ENCODE measurements at places on chromosomes 1 and 21.
A peak's percentile ranks its signal among the peaks of the same experiment; 100 is the strongest.

GRCh38 chr1:18039102-18039501 is 68.5 kb upstream of the IGSF21 start:
- no peak for DNase-seq

- no peak for DNase-seq
Measured at GRCh38 chr1:206439205-206439604, 31.1 kb upstream of the IKBKE start.

DNA sequence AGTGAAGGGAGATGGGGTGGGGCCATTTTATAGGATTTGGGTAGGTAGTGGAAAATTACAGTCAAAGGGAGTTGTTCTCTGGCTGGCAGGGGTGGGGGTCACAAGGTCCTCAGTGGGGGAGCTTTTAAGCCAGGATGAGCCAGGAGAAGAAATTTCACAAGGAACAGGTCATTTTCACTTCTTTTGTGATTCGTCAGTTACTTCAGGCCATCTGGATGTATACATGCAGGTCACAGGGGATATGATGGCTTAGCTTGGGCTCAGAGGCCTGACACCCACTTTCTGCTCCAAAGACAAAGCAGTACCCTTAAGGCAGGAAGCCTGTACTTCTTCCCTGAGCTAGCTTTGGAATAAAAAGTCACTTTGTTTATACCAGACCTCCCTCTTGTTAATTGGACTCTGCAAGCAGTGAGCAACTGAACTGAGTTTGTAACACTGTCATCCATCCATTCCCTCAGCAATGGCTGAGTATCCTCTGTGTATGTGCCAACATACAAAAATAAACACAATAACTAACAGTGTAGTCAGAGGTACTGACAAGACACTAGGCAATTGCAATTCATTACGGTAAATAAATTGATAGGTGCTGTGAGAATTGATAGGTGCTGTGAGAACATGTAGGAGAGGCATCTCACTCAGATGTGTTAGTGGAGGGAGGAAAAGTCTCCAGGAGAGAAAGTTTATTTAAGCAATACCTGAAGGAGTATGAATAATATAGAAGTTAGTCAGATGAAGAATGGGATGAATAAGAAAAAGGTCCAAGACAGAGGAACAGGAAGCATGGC is 14.7 kb upstream of the RGS2 start:
- no peak for DNase-seq

- peak; percentile 38 for DNase-seq
Measured at GRCh38 chr1:7491109-7491817, 279.8 kb upstream of the VAMP3 start.

DNA sequence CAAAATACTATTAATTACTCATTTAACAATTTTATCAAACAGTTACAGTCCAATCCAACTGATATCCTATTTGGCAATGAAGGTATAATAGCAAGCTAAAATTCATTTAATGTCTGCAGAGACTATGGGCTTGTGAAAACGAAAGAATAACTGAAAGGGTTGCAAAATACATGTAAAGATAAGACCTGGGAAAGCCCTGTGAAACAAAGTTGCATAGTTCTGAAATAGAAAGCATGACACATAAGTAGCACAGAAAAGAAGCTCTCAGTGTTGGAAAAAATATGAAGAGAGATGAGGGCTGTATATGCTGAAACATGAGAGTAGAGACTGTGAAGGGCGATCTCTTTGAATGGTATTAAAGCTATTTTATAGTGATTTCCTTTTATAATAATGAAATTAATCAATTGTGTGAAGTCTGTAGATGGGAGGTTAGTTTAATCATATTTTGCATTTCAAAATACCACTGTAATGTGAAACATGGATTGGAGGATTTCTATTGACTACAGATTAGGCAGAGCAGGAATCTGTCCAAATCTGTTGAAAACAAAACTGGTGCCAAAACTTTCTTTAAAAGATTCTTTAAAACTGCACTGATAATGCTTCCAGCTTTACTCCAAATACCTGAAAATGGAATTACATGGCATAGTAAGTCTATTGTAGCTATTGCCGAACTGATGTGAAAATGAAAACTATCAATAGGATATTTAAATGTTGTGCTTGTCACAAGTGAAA is 1518.9 kb upstream of the B3GALT2 start:
- no peak for DNase-seq

- no peak for DNase-seq
Measured at GRCh38 chr1:184770181-184770979, 15.7 kb upstream of the EDEM3 start.

DNA sequence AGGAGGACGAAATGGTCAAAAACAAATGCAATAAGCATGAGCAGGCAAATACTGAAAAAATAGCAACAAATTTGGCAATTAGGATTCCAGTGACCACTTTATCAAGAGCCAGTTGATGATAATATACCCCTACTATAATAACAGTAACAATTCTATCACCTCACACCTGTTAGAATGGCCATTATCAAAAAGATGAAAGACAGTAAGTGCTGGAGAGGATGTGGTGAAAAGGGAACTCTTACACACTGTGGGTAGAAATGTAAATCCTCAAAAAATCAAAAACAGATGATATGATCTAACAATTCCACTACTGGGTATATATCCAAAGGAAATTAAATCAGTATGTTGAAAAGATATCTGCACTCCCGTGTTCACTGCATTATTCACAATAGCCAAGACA is 114.3 kb upstream of the GFI1 start:
- DNase-seq, result peak; percentile 31

GRCh38 chr1:192274588-192274987 is 42.2 kb upstream of the RGS21 start:
- DNase-seq, result no peak

GRCh38 chr1:165525708-165526107 is 18.1 kb upstream of the LRRC52 start:
- DNase-seq, result no peak

DNA sequence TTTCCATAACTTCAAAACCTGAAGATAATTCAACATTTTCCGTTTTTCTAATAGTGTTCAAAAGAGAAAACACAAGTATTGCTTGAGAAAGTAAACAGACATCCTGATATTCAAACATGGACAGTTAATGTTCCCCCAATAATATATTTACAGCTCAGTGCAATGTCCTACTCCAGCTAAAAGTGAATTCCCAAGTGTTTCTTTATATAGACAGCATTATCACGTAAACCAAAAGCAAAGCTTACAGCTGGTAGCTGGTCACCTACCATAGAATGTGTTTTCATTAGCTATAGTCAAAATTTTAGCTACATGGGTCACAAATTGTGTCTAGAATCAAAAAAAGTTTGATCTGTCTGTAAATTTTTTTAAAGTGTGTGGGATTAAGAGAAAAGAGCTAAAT is 34.9 kb downstream of the WLS start:
- DNase-seq, result no peak

- DNase-seq, result peak; percentile 72
Measured at GRCh38 chr1:1782399-1783221, 4.3 kb upstream of the NADK start.

GRCh38 chr1:209531006-209531405 is 52.5 kb upstream of the CAMK1G start:
- DNase-seq, result peak; percentile 75

DNA sequence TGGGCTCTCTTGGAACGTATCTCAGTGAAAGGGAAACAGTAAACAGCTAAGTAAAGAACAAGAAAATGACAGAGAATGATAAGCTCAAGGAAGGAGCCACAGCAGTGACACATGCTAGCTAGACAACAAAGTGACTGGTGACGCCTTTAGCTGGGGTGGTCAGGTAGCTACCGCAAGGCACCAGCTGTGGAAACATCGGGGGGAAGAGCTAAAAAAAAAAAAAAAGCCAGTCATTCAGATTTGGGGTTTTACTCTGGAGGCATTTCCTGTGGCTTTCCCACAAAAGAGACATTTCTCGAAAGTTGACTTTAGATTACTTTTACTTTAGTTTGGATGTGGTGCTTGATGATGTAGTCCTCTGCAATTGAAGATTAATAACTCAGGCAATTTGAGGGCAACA is 2.1 kb downstream of the FHAD1 start:
- DNase-seq, result no peak

- no peak for DNase-seq
Measured at GRCh38 chr1:114341299-114341698, 169.7 kb downstream of the TRIM33 start.

DNA sequence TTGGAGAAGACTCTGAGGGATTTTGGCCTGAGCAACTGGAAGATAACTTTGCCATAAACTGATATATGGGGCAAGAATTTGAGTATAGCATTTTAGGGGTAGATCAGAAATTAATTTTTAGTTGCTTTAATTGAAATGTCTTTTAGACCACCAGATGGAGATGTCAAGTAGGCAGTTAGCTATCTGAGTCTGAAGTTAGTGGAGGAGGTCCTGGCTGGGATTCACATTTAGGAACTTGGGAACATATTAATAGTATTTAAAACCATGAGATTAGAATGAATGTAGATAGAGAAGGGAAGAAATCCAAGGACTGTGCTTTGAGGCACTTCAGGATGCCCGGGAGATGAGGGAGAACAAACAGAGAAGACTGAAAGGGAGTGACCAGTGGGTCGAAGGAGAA is 32.6 kb downstream of the SLC44A3 start:
- peak; percentile 22 for DNase-seq

DNA sequence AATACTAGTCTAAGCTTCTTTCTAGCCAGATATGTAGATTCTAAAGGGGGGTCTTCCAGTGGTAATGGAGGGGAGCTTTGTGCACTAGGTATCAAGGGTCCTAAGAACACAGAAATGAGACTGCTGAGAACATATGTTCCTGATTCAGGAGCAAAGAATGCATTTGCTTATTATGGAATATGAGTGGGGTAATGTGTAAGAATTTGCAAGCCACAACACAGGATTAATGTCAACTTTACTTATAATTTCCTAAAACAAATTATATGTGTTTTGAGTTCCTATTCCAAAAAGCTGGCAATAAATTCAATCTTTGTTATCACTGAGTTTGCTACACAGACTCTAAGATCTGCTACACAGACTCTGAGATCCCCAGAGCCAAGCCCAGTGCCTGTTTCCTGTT is 357.0 kb upstream of the PTBP2 start:
- peak; percentile 66 for DNase-seq

GRCh38 chr1:99621340-99621901 is 24.5 kb upstream of the PALMD start:
- DNase-seq, result no peak
